Cardiac fibroblast (primary cell): ENCODE measurements at places on chromosomes 16 and 17.

GRCh38 chr17:6467567-6467966, 23.3 kb downstream of the PIMREG start:
- DNase-seq = no peak

GRCh38 chr16:17753434-17753833, 282.7 kb upstream of the XYLT1 start:
- no peak for DNase-seq

- DNase-seq = peak; percentile 19
Measured at GRCh38 chr17:2710803-2711607, 559 bp downstream of the CLUH start.

- DNase-seq = no peak
Measured at GRCh38 chr17:13735861-13736260, 134.1 kb upstream of the HS3ST3A1 start.

GRCh38 chr16:14063618-14064581, 7.2 kb upstream of the MRTFB start:
- no peak for DNase-seq

DNA sequence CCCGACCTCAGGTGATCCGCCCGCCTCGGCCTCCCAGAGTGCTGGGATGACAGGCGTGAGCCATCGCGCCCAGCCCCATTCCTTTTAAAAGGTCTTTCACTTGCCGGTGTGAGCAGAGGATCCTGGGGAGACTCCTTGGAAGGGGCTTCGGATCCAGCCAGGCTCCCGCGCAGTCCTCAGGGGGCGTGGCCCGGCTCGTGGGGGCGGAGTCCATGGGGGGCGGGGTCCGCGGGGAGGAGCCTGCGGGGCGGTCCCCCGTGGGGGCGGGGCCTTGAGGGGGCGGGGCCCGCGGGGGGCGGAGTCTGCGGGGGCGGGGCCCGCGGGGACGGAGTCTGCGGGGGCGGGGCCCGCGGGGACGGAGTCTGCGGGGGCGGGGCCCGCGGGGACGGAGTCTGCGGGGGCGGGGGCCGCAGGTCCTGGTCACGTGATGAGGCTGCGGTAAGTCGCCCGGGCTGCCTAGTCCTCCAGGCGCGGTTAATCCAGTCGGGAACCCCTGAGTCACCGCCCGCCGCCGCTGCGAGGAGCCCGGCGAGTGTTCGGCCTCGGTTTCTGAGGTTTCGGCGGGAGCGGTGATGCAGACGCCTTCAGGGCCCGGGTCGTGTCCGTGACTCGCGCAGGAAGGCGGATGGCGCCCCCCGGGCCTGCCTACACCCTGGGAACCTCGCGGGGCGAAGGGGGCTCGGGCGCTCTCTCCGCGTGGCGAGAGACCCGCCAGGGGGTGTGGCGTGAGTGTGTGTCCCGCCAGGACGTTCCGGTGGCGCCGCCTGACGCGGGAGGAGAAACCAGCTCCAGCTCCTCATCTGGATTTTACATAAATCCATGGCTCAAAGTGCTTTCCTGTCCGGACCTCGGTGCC, 23.6 kb upstream of the ABR start:
- peak; percentile 67 for DNase-seq

GRCh38 chr17:1647802-1648171, 1.9 kb downstream of the RILP start:
- DNase-seq = no peak

- DNase-seq = peak; percentile 40
Measured at GRCh38 chr17:27560668-27561067, 70.3 kb upstream of the LGALS9 start.

DNA sequence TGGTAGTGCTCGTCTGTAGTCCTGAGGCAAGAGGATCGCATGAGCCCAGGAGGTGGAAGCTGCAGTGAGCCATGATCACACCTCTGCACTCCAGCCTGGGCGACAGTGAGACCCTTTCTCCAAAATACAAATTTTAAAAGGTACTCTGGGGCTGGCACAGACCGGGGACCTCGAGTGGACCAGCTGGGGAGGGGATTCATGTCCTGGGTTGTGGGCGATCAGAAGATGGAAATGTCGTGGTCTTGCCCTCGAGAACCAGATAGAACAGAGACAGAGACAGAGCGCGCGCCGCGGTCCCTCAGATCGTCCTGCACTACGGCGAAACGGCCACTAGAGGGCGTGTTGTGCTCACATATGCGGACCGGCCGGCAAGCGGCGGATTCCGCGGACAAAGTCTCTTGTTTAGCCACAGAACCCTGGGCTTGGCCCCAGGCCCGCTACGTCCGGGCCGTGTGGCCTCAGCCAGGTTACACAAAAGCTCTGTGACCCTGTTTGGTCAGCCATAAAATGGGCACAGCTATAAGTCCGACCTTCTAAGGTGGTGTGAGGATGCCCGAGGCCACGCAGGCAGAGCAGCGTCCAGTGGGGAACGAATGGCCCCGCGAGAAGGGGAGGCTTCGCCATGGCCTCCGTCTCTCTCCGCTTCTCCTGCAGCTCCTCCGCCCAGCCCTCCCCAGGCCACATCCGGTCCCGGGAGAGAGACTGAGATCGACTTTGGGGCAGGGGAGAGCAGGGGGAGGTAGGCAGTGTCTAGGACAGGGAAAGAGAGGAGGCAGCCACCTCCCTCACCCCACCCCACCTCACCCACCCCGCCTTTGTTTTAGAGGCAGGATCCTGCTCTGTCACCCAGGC, 14.6 kb upstream of the SBK1 start:
- DNase-seq = peak; percentile 79

GRCh38 chr16:85033171-85033570, 5.6 kb downstream of the KIAA0513 start:
- DNase-seq = no peak

DNA sequence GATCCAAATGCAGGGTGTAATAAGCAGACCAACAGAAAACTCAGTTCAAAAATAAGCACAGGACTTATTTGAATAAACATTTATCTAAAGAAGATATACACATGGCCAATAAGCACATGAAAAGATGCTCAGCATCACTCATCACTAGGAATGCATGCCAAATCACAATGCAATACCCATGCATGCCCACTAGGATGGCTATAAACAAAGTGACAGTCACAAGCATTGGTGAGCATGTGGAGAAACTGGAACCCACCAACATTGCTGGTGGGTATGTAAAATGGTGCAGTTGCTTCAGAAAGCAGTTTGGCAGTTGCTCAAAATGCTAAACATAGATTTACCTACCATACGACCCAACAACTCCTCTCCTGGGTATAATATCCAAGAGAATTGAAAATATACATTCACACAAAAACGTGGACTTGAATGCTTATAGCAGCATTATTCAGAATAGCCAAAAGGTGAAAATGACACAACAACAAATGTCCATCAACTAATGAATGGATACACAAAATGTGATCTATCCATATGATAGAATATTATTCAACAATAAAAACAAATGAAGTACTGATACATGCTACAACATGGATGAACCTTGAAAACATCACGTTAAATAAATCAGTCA, 20.1 kb downstream of the UBE2O start:
- no peak for DNase-seq

DNA sequence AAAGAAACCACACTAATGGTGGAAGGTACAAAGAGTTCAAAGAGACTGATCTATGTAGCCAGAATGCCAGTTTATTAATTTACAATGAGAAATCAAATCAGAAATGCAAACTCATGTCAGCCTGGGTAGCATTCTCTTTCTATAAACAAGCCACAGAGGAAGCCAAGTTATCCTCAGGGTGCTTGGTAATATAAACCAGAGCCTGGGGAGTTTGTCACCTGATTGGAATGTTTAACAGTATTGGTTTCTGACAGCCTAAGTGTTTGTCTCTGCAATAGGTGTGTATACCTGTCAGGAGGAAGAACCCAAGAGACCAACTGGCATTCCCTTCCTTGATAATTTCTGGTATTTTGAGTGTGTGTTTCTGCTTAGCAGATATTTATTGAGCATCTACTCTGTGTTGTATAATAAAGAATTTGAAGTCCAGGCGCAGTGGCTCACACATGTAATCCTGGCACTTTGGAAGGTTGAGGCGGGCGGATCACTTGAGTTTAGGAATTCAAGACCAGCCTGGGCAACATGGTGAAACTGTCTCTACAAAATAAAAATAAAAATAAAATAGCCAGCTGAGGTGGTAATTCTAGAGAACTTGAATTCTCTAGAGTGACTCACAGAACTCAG, 3.1 kb upstream of the C17orf58 start:
- DNase-seq = peak; percentile 7

DNA sequence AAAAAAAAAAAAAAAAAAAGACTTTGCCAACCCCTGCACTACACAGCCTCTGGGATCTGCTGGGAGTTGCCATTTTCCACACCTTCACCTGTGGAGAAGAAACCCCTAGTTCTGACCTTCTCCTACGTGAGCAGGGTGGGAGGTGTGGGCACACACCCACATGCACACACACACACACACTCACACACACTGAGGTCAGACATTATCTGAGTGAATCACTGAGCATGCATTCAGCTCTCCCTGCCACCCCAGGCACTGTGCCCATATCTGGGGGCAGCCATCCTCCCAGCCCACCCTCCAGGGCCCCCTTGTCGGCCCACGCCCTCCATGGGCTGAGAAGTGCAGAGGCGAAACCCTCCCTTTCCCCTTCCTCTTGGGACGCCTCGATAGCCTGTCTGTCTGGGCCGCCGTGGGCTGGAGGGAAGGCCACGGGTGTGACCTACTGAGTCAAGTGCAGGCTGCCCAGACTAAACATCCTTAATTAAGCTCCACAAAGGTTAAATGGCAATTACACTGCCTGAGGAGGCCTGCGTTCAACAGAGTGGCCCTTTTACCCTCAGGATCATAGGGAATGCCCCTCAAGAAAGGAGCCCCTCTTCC, 143.8 kb downstream of the C16orf95 start:
- no peak for DNase-seq

- DNase-seq = no peak
Measured at GRCh38 chr16:75345711-75346110, 87.6 kb downstream of the CFDP1 start.

DNA sequence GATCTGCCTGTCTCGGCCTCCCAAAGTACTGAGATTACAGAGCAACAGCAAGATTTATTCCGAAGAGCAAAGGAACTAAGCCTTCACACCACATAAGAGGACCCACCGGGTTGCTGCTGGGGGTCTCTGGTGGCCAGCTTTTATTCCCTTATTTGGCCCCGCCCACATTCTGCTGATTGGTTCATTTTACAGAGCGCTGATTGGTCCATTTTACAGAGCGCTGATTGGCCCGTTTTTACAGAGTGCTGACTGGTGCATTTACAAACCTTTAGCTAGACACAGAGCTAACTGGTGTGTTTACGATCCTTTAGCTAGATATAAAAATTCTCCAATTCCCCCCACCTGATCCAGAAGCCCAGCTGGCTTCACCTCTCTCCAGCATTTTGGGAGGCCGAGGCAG, 26.3 kb downstream of the COPRS start:
- DNase-seq = no peak

DNA sequence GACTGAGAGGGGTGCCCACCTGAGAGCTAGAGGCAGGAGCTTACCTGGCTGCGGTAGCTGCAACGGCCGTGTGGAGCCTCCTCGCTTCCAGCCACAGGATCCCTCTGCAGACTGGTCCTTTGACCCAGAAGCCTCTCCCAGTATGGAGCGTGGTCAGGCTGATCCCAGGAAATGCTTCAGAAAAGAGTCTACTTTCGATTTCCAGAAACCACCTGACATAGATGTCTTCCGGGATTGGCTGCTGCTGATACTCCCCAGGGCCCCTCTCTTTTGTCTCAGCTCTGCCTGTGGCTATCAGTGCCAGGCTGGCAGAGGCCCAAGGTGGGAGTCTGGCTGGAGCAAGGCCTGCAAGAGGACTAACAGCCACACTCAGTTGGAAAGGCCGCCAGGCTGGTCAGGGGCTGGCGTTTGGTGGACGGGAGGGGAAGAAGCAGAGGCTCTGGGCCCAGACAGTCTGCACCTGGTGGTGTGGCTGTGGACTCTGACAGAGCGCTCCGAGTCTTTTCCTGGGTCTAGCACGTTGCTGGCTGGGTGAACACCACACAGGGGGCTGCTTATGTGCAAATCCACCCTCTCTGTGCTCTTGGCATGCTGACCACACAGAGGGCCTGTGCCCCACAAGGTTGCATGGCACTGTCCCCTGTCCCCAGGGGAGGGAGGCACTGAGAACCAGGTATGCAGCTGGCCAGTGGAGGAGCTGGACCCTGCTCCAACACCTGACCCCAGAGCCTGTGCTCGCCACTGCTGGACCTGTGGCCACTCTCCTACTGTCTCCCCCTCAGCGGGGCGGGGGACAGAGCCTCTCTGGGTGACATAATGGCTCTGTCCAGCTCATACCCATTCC, at the start of gene LGALS3BP:
TSS of gene LGALS3BP (minus strand) at position 144 of the 844 bp plus-strand sequence. CDS start 2,732 bp downstream, outside the sequence.
- DNase-seq = peak; percentile 94

- DNase-seq = no peak
Measured at GRCh38 chr17:58335061-58335731, 6.6 kb upstream of the TSPOAP1 start.

- no peak for DNase-seq
Measured at GRCh38 chr17:17402558-17402957, 74.2 kb upstream of the MED9 start.

GRCh38 chr17:39756380-39757079, 18.8 kb downstream of the GRB7 start:
- no peak for DNase-seq

- no peak for DNase-seq
Measured at GRCh38 chr16:1274767-1275166, 18.9 kb downstream of the TPSD1 start.
